Stimulated activated CD4-positive, alpha-beta T cell treated with anti-CD3 and anti-CD28 coated beads, Interleukin-1b, Interleukin-23, amount 100 ng/mL, for 24 hours (primary cell): ENCODE measurements at places on chromosomes 2 and 18.

DNA sequence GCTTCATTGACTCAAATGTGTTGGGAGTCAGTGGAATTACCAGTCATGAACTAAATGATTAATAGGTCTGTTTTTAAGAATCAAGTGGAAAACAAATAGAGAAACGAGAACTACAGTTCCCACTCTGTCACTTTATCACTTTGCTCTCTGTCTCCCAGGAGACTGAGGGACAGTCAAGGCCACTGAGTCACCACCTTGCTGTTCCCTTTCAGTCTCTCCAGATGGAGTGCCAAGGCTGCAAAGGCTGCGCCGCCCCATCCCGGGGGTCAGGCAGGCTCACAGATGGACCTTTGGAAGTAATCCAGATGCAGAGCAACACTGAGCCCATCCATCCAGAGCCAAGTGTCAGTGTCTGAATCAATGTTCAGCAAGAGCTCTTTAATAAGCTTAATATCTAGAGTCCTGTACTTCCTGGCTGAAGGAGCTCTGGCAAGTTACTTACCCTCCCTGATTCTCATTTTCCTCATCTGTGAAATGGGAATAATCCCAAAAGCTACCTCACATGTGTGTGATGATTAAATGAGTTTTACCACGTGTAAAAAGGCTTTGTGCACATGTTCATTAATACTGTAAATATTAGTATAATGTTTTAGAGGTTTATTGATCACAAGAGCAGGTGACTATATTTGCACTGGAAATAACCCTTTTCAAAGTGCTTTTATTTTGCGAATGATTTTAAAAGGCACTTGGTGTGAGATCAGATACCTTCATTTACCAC is 43.0 kb upstream of the EFEMP1 start:
- no peak for DNase-seq

GRCh38 chr2:15652801-15653200 is 61.1 kb downstream of the DDX1 start:
- no peak for DNase-seq

GRCh38 chr2:222944552-222944951 is 83.7 kb downstream of the ACSL3 start:
- DNase-seq, result no peak

DNA sequence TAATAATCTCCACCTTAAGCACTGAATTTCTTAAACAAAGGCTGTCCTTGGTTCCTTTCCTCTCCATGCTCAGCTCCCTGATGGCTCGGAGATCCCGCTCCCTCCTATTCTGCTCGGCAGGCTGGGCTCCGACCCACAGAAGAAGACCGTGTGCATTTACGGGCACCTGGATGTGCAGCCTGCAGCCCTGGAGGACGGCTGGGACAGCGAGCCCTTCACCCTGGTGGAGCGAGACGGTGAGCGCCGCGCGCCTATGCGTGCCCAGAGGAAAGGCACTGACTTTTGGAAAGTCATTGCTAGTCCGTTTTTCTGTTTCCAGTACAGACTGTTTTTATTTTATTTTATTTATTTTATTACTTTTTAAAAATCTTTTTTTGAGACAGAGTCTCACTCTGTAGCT is 9.6 kb downstream of the CNDP2 start:
- no peak for DNase-seq

GRCh38 chr2:168180483-168180882 is 66.9 kb downstream of the STK39 start:
- DNase-seq, result no peak

DNA sequence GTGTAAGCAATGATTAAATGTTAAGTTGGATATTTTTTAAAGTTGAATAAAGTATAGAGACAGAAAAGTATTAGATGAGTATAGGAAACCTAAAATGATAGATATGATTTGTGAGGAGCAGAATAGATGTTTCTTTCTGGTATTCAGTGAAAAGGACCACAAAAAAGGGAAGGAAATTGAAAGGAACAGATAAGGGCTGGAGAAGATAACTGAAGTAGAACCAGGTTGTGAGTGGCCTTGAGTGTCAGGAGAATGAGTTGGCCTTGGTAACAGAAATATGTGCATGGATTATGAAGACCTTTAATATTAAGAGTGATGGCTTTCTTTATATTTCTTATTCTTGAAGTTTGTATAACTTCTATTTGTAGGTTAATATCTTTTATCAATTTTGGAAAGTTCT is 543.5 kb downstream of the METTL4 start:
- no peak for DNase-seq

GRCh38 chr2:215435280-215435869 is 493 bp downstream of the FN1 start:
- no peak for DNase-seq

DNA sequence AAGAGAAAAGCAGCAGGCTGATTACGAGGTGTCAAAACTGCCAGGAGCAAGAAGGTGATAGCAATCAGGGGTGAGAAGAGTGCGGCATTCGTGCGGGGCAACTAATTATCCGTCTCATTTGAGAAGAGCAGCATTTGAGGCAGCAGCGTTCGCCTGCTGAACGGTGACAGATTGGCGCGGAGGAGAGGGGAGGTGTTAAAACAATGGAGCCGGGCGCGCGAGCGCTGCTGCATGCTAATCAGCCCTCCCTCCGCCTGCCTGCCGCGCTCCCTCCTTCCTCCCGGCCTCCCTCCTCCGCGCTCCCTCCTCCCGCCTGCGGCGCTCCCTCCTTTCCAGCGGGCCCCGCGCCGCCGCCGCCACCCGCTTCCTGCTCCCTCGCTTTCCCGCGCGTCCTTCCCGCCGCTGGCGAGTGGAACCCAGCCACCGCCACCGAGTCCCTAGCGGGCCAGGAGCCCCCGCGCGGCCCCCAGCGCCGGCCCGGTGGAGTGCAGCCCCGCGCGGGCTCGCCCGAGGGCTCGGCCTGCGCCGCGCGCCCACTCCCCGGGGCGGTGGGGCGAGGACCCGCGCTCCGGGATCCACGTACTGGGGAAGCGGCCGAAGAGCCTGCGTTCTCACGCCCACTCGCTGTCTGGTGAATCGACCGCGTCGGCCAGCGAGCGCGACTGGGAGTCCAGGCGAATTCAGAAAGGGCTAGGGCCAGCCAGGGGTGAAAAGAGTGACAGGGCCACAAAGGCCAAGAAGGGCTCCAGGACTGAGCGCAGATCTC is 69.5 kb upstream of the PSMD14 start:
- peak; percentile 44 for DNase-seq

DNA sequence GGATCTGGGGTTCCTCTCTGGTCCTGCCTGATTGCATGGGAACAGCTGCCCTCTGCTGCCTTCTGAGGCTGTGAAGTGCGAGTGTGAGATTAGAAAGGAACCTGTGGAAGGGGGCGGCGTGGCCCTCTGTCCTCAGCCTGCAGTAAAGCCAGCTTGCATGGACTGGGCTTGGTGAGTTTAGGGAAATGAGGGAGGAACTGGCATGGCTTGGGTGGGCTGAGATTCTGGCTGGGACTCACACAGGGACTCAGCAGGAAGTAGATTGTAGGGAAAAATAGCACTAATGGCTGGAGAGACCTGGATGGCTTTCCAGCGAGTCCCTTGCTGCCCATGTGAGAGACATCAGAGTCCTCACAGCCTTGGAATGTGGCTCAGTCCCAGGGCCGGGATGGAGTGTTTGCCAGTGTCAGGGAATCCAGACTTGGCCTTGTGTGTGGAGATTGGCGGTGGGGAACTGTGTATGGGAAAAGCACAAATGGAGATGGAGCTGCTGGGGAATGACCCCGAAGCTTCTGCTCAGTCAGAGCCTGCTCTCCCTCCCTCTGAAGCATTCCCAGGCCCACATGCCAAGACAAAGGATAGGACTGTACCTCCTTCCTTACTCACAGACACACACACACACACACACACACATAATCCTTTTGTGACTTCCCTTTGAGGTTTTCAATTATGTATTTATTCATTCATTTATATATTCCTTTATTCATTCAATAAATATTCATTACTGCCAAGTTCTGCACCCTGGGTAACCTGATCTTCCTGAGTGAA is 115.4 kb downstream of the ACAA2 start:
- no peak for DNase-seq

DNA sequence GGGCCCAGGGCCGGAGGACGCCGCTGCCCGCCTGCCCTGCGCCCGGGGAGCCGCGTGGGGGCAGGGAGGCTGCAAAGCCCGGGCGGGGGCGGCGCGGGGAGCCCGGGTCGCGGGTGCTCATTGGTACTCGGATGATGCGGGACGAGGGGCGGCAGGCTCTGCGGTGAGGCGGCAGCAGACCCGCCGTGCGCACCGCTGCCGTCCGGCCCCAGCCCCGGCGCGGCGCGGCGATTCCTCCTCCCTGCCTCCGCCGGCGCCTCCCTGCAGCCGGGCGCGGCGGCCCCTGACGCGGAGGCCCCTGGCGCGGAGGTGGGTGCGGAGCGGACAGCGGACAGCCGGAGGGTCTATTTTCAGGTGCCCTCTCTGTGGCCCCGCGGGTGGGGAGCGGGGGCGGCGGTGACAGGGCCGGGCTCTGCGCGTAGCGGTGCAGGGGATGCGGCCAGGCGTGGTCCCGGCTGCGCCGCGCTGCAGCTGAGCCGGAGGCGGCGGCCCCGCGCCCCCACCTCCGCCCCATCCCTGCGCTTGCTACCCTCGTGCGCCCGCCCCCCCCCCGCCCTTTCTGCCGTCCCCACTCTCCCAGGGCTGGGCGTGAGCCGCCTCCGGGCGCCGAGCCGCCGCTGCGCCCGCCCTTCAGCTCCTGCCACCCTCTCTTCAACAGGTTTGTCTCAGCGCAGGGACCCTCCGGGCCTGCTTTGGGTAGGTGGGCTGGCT is 640 bp downstream of the SPTBN1 start:
- DNase-seq, result no peak

DNA sequence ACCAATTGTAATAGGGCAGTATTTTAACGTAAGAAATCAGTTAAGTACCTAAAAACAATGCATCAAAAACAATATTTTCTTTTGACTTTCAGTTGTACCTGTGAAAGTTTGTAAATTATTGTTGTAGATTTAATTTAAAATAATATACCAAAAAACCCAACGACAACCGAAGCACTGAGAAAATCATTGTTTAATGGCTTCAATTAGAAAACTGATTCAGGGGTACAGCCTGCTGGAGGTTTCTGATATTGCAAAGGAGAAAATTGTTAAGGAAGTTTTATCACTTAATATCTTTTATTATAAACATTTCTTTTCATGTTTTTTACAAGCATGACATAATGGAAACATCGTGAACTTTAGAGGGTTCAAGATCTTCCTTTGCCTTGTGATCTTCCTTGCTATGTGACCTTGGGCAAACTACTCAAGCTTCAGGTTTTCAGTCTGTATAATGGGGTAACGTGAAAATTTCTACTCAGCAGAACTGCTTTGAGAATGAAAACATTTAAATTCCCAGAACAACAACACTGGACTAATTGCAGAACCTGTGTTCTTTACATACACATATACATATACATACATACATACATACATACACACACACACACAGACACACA is 76.3 kb upstream of the GLS start:
- no peak for DNase-seq

DNA sequence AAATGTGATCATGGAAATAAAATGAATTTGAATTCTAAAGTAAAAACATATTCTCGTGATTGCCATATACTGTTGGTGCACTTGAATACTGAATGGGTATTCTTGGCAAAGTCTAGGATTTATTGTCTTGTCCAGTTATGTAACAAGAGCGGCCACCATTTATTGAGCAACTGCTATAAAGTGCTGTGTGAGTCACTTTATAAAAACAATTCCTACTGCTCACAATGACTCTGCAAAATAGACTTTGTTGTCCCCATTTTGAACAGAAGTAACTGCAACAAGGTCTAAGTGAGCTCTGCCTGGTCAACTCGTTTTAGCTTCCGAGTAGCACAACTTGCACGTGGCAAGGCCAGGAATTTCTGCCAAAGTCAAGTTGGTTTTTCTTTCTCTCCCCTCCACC is 995.6 kb upstream of the FANCL start:
- DNase-seq, result no peak

DNA sequence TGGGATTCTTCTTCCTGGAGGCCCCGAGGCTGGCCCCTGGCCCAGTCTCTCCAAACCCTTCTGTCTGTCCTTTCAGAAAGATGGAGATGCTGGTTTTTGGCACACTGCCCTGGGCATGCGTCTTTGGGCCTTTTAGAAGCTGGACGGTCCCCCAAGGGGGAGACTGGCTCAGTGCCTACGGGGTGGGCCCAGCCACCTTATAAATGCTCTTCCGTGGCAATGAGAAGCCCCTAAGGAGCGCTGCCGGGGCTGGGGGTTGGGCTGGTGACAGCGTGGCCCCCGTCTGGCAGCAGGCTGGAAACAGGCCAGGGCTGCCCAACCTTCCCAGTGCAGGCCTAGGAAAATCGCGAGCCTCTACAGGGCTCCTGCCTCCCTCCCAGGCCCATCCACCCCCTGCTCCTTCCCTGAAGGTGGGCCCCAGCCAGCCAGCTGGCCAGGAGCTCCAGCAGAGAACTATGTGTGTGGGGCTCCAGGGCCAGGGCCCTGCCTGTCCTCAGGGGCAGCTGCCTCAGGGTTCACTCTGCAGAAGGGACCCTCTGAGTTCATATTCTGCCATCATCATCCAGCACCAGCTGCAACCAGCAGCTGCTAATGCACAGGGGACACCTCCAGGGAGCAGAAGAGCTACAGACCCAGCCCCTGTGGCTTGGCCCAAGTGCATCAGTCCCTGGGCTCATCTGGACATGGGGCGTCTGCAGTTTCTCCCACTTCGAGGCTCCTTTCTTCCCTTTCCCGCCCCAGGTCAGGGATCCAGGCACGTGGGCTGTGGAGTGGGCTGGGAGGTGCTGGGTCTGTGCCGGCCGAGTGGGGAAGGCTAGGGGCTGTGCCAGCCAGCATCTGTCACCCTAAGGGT is 107.6 kb upstream of the OTOS start:
- no peak for DNase-seq

DNA sequence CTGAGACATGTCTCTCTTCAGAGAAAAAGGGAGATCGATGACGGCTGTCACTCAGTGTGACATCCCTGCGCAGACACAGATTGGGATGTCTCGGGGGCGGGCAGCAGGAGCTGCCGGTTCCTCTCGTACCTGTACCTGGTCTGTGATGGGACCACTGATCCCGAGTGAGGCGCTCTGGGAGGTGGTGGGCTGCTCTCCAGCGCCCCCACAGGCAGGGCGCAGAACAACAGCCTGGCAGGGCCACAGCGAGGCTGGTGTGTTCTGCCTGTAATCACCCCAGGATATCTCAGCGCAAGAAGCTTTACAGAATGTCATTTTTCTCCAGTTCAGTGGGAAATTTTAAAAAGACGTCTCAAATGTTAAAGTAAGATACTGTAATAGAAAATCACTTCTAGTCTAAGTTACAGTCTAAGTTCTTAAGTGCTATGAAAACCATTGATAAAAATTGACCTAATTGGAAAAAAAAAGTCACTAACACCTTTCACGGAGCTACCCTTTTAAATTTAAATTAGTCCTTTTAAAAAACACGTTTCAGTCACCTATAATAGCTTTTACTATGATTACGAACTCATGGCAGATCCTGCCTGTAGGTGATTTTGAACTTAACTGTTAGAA is 189.8 kb downstream of the SNTG2 start:
- DNase-seq, result no peak

GRCh38 chr18:23247331-23247730 is 112.0 kb downstream of the CABLES1 start:
- DNase-seq, result no peak

DNA sequence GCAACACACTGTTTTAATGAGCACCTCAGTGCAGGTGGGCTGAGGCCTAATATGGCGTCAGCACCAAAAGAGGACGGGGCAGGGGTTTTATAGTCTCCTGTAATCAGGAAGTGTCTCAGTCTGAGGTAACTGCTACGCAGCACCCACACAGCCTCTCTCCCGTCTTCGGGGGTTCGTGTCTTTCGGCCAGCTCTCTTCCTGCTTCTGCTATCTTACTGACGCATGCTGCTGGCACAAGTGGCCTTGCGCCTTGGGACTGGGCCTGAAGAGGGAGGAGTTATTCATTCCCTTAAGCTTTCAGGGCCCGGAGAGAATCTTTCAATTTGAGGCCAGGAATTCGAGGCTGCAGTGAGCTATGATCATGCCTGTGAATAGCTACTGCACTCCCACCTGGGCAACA is 14.5 kb upstream of the PAPOLG start:
- no peak for DNase-seq
